ENCODE measurements at places on chromosomes 3 and 15. TPM values are rescaled to one million over a fixed set of nuclear protein-coding genes. Genes with fewer than 3 reads are reported as not detected.

DNA sequence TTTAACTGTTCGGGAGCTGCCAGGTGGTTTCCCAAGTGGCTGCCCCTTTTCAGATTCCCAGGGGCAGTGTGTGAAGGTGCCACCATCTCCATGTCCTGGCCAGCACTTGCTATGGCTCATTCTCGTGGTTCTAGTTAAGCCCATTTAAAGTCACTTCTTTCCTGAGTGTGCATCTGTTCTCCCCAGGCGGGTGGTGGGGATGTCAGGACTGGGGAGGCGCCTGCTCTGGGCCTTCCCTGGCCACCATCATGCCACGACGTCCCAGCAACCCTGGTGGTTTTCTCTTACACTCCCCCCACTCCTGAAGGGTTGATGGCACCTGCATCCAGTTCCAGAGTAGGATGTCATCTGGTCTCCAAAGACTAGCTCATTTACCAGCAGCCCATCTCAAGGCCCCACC, 56.8 kb upstream of the TAMM41 start:
- no peak for DNase-seq
- H3K27me3 ChIP-seq, result no peaks in the 10 kb centered on the region
- H3K36me3 ChIP-seq, result no peaks in the 10 kb centered on the region
- no peak overlapping the region for H3K27ac ChIP-seq
- no peaks in the 10 kb centered on the region for H3K4me1 ChIP-seq

DNA sequence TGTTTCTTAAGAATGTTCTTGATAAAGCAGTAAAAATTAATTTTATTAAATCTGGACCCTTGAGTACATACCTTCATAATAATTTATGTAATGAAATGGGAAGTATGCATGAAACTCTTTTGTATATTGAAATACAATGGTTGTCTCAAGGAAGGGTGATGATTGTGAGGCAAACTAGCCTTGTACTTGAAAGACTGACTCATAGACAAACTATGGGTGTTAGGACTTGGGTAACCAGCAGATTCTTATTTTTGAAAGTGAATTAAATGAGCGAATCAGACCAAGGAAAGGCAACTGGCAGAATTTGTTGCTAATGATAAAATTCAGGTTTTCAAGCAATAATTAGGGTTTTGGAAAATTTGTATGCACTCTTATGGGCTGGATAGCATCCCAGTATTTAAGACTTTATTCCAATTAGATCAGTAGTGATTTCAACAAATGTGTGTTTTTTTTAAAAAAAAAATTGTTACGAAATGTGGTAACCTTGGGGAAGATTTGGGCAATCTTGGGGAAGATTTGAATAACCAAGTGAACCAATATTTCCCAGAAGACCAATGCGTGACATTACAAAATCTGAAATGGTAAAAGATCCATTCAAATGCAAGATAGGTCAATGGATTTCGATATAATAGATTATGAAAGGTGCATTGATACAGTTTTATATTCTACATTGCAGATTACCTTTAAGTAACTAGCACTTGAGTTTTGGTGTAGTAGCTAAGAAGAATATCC, 42.0 kb downstream of the ATP2C1 start:
- H3K4me1 ChIP-seq, result no peaks in the 10 kb centered on the region
- no peaks in the 10 kb centered on the region for H3K36me3 ChIP-seq
- no peak overlapping the region for H3K4me3 ChIP-seq
- no peak overlapping the region for H3K27ac ChIP-seq

GRCh38 chr15:39553947-39554693, 26.8 kb upstream of the THBS1 start:
- H3K36me3 ChIP-seq, result no peaks in the 10 kb centered on the region
- H3K27ac ChIP-seq, result no peak overlapping the region
- DNase-seq, result no peak
- H3K27me3 ChIP-seq, result no peaks in the 10 kb centered on the region
- no peaks in the 10 kb centered on the region for H3K4me1 ChIP-seq
- H3K4me3 ChIP-seq, result no peak overlapping the region

Gene SLC28A1
- total RNA-seq, result 12.8 TPM

DNA sequence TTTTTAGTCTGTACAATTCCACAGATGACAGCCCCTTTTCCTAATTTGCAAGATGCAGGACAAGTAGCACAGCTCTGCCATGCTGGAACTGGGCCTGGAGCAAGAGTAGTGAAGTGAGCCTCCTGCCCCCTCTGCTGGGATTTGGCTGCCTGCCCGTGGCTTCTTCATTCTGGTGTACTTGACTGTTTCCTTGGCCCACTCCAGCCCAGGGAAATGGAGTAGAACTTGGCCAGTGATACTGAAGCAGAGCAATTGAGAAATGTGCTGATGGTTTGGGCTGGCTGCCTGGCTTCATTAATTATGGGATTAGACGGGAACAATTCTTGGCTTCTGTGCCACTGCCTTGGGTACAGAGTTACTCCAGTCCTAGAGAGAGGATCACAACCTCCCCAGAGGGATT, 2.8 kb downstream of the GPD1L start:
- H3K36me3 ChIP-seq, result no peaks in the 10 kb centered on the region
- no peak for DNase-seq
- H3K4me1 ChIP-seq, result peaks cover 22% of the 10 kb centered on the region
- H3K27me3 ChIP-seq, result no peaks in the 10 kb centered on the region
- peak overlapping the region; percentile 23 for H3K27ac ChIP-seq

DNA sequence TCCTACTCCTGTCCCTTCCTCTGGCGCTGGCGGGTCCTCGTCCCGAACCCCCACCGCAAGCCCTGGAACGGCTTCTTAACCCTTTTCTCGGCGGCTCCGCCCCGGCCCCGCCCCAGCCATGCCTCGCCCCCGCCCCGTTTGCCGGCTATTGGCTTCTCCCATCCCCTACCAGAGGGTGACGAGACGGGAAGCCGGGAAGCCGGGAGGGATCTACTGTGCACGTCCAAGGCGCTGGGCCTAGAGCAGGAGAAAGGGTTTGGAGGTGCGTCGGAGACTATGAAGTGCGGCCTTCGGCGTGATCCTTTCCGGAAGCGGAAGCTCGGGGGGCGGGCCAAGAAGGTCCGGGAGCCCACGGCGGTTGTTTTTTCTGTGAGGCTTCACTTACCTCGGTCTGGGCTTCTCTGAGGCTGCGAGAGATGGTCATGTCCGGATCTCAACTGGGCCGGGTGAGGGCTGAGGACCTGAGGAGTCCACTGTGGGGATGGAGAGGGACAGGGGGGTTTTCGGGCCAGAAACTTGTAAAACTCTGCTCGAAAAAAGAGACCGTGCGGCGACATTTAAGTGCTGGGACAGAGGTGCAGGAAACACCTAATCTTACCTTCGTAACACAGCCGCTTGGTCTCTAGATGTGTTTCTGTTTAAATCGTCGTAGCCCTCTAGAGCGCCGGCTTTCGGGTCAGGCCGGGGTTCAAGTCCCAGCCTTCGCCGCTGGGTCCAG, 21.4 kb downstream of the ROPN1B start:
- peak overlapping the region; percentile 18 for H3K27ac ChIP-seq
- DNase-seq, result peak; percentile 94
- no peaks in the 10 kb centered on the region for H3K36me3 ChIP-seq

- H3K27me3 ChIP-seq, result no peaks in the 10 kb centered on the region
- no peak overlapping the region for H3K4me3 ChIP-seq
- no peaks in the 10 kb centered on the region for H3K4me1 ChIP-seq
- DNase-seq, result no peak
These were observed 37.1 kb upstream of the ATP1B3 start for GRCh38 chr3:141839389-141839788.

- no peak for DNase-seq
- no peak overlapping the region for H3K27ac ChIP-seq
- peaks cover 7% of the 10 kb centered on the region for H3K4me1 ChIP-seq
- H3K4me3 ChIP-seq, result no peak overlapping the region
- no peaks in the 10 kb centered on the region for H3K36me3 ChIP-seq
These were observed 62.0 kb downstream of the DAPK2 start for GRCh38 chr15:63984331-63984730.

GRCh38 chr3:180401226-180401625, 200.7 kb upstream of the TTC14 start:
- H3K4me1 ChIP-seq, result no peaks in the 10 kb centered on the region
- H3K27me3 ChIP-seq, result no peaks in the 10 kb centered on the region
- no peak overlapping the region for H3K4me3 ChIP-seq
- DNase-seq, result no peak
- H3K36me3 ChIP-seq, result no peaks in the 10 kb centered on the region

GRCh38 chr3:188523291-188523690, 369.3 kb downstream of the LPP start:
- H3K27me3 ChIP-seq, result no peaks in the 10 kb centered on the region
- no peak overlapping the region for H3K4me3 ChIP-seq
- peak; percentile 11 for DNase-seq
- H3K27ac ChIP-seq, result no peak overlapping the region

GRCh38 chr3:171874251-171874681, 31.1 kb downstream of the TMEM212 start:
- peak overlapping the region; percentile 35 for H3K27ac ChIP-seq
- H3K36me3 ChIP-seq, result no peaks in the 10 kb centered on the region
- DNase-seq, result no peak

Gene FAM240A
- 0.44 TPM for total RNA-seq

DNA sequence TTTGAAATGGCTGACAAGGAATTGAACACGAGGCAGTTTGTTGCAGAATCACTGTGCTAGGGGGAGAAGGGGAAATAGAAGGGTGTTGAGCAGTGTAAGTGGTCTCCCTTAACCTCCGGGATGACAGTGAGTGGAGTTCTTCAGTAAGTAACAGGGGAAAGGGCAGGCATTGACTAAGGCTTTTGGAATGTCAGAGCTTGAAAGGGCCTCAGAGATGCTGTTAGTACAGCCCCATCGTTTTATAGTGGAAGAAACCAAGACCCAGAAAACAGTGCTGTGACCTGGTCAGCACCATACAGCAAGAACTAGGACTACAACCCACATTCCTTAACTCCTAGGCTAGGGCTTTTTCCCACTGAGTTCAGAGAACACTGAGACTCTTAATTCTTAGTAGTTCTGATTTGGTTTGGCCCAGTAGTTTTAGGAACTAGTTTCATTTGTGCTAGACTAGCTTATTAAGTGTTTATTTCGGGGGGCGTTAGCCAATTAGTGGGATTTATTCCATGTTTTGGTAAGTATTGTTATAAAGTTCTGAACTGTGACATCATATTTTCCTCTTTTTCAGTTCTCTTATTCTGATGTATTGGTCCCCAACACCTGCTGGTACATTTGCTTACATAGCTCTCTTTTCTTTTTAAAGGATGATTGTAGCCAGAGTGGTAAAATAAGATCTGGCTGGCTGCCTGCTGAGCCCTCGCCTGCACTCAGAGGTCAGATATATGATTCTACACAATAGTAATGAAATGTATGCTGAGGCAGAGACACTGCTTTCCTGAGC, 34.2 kb downstream of the RAB11A start:
- no peaks in the 10 kb centered on the region for H3K4me1 ChIP-seq
- H3K4me3 ChIP-seq, result no peak overlapping the region
- H3K36me3 ChIP-seq, result peaks cover 2% of the 10 kb centered on the region
- no peak overlapping the region for H3K27ac ChIP-seq

- H3K27ac ChIP-seq, result no peak overlapping the region
- H3K4me1 ChIP-seq, result no peaks in the 10 kb centered on the region
- H3K27me3 ChIP-seq, result no peaks in the 10 kb centered on the region
- no peak overlapping the region for H3K4me3 ChIP-seq
- DNase-seq, result no peak
These were observed 139.7 kb upstream of the CFAP20DC start for GRCh38 chr3:59189526-59189925.

Gene PRSS50
- total RNA-seq, result 0.35 TPM

Gene FILIP1L
- 25.5 TPM for total RNA-seq

- no peaks in the 10 kb centered on the region for H3K4me1 ChIP-seq
- peak; percentile 12 for DNase-seq
- no peak overlapping the region for H3K4me3 ChIP-seq
These were observed 51.0 kb downstream of the CACNA2D3 start for GRCh38 chr3:54173371-54173770.

GRCh38 chr15:99844150-99844549, 110.9 kb upstream of the LYSMD4 start:
- H3K36me3 ChIP-seq, result no peaks in the 10 kb centered on the region
- DNase-seq, result no peak
- H3K4me1 ChIP-seq, result no peaks in the 10 kb centered on the region
- no peak overlapping the region for H3K4me3 ChIP-seq
- H3K27me3 ChIP-seq, result no peaks in the 10 kb centered on the region
- H3K27ac ChIP-seq, result no peak overlapping the region

GRCh38 chr3:60551455-60552209, 699.6 kb downstream of the FHIT start:
- DNase-seq, result no peak
- no peaks in the 10 kb centered on the region for H3K27me3 ChIP-seq
- no peak overlapping the region for H3K4me3 ChIP-seq
- H3K27ac ChIP-seq, result no peak overlapping the region

Gene MAGEL2
- 0.06 TPM for total RNA-seq

DNA sequence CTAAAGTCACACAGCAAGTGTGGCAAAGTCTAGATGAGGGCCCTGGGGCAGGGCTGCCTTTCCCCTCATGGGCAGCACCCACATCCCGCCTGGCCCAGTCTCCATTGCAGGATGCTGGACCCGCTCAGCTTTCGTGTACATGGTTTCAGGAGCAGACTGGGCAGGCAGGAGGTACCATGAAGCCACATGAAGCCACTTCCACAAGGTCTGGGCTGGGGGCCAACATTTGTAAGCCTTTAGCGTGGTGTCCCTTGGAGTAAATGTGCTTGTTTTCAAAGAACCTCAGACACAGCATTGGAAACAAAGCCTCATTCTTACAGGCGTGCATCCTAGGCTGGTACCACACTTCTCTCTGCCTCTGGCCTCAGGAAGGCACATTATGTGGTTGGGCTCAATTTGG, 34.5 kb downstream of the UMPS start:
- peaks cover 42% of the 10 kb centered on the region for H3K36me3 ChIP-seq
- H3K27ac ChIP-seq, result no peak overlapping the region
- H3K4me3 ChIP-seq, result no peak overlapping the region
- no peaks in the 10 kb centered on the region for H3K4me1 ChIP-seq
- no peak for DNase-seq
- H3K27me3 ChIP-seq, result no peaks in the 10 kb centered on the region

Gene HYAL1
- 47.5 TPM for total RNA-seq

- no peak for DNase-seq
- H3K27me3 ChIP-seq, result no peaks in the 10 kb centered on the region
- peaks cover 3% of the 10 kb centered on the region for H3K36me3 ChIP-seq
- H3K4me1 ChIP-seq, result no peaks in the 10 kb centered on the region
These were observed 39.5 kb downstream of the ZNF280D start for GRCh38 chr15:56693761-56694160.

Gene P2RY1
- total RNA-seq, result 2.2 TPM

GRCh38 chr3:123749711-123750110, 134.4 kb downstream of the MYLK start:
- no peak overlapping the region for H3K4me3 ChIP-seq
- peak overlapping the region; percentile 86 for H3K27ac ChIP-seq

Gene PLA2G4D
- total RNA-seq, result not detected

GRCh38 chr3:16906682-16907081, 21.9 kb downstream of the PLCL2 start:
- peaks cover 14% of the 10 kb centered on the region for H3K4me1 ChIP-seq
- H3K27me3 ChIP-seq, result no peaks in the 10 kb centered on the region
- no peak overlapping the region for H3K4me3 ChIP-seq
- H3K27ac ChIP-seq, result no peak overlapping the region
- H3K36me3 ChIP-seq, result no peaks in the 10 kb centered on the region

- no peak for DNase-seq
- H3K4me1 ChIP-seq, result no peaks in the 10 kb centered on the region
- no peak overlapping the region for H3K4me3 ChIP-seq
- no peak overlapping the region for H3K27ac ChIP-seq
- H3K27me3 ChIP-seq, result no peaks in the 10 kb centered on the region
These were observed 189.3 kb downstream of the NFKBIZ start for GRCh38 chr3:102038477-102039142.
